ENCODE measurements at places on chromosomes 12 and 14.

GRCh38 chr12:402029-402389 lies 565 bp downstream of the CCDC77 start:
- no peak for DNase-seq

DNA sequence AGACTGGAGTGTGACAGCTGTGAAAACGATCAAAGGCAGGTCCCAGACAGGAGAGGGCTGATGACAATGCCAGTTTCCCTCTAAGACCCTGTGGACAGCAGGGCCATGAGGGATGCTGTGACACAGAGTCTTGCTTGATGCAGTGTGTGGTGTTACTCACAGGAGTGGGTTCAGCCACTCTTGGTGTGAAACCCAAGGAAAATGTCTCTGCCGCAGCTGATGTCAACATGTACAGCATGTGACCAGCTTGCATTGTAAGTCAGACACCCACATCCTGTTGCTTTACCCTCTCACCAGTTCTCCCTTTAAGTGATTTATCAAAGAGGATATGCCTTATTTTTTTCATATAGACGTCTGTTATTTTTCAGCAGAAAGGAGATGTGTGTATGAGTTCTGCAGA lies 268.6 kb downstream of the BTG1 start:
- peak; percentile 29 for DNase-seq

DNA sequence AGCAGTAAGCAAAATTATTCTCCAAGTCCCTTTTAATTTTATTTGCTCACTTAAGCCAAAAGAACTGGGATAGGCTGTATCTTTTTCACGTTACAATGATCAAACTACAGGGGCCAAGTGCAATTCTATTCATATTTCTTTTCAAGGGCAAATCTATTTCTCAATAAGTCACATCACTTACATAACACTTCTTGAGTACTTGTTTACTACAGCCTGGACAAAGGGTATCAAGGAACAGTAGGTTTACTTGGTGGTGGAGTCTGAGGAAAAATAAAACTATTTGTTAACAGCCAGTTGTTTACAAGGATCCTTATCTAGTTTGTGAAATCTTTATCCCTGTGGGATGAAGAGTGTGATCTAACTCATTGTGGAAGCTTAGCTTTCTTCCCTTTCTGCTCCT lies 72.1 kb downstream of the PDE3A start:
- no peak for DNase-seq

GRCh38 chr14:89237921-89238529 lies 179.0 kb downstream of the FOXN3 start:
- no peak for DNase-seq

- peak; percentile 98 for DNase-seq
These were observed 6.7 kb downstream of the HDAC7 start for GRCh38 chr12:47812797-47813510.

- DNase-seq, result peak; percentile 82
These were observed 124.8 kb downstream of the SAMD4A start for GRCh38 chr14:54691525-54692283.

GRCh38 chr12:5868625-5869295 lies 76.3 kb downstream of the ANO2 start:
- no peak for DNase-seq

- peak; percentile 76 for DNase-seq
These were observed 718 bp downstream of the PACS2 start for GRCh38 chr14:105315211-105315721.

DNA sequence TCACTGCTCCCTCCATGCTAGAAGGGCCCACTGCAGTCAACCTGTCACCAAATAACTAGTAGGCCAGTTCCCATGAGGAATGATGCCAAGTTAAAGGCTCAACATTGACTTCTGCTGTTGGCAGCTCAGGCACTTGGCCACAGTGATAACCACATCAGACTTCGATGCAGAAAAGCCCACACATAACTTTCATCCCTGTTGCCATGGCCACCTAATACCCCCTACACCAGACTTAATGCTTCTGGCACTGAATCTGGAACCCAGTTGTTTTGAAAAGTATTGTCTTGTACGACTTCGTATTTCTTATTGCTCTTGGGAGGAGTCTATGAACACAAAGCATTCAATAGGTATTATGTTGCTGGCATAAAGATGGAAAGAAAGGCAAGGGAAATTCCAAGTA lies 44.3 kb upstream of the HELB start:
- DNase-seq, result no peak

DNA sequence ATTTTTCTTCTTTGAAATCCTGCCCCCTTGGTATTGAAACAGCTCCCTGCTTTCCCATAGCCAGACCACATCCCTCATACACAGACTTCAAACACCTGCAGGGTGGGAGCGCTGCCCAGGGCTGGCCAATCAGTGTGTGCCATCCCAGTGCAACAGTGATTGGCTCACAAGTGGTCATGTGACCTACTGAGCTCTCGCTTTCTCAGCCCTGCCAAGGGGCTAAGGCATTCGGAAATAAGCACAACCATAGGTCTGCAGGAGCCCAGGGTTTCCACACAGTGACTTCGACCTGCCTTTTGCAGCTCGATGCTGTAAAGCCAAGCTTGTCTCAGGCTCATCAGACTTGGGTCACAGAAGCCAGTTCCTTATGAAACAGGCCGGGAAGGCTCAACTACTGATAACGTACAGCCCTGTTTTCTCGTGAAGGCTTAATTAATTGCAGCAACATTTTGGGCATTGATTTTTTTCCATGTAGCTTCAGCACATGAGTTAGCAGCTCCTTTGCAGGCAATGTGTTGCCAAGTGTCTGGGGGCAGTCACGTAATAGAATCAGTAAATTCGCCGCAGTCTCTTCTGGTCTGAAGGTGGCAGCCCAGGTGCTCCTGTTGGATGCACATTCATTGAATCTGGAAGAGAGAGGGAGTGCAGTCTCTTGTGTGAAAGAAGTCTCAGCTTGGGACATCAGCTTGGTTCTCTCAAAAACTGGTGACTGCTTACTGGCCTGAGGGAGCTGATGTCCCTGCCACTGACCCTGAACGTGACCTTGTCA lies 1091.8 kb downstream of the AACS start:
- no peak for DNase-seq

Measured in tibial artery (tissue), 4 donors.